T-helper 2 cell treated with Interferon-gamma antibody and Interleukin-4, amounts not matched to agents 5 μg/mL and 100 μg/mL, for 36 hours (primary cell): ENCODE measurements at places on chromosomes 4 and X.
A peak's percentile ranks its signal among the peaks of the same experiment; 100 is the strongest.

- no peak for DNase-seq
These were observed 23.0 kb downstream of the MAOA start for GRCh38 chrX:43679058-43679457.

DNA sequence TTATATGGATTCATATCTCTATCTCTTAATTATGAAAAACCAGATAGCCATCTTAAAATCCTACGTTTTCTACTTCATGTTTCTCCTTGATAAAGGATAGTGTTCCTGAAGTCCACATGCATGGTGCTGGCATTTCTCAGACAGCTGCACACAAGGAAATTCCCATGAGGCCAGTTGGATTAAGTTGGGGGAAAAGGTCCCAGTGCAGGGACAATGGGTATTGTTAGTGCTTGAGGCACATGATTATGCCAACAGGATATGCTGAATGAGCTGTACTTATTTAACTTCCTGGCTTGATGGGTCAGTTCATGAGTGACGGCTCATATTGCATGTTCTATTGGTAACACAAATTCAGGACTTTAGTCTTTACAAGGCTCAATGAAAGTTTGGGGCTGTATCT, 913.9 kb upstream of the NDST4 start:
- DNase-seq, result no peak

- DNase-seq, result no peak
These were observed 329.4 kb downstream of the PDGFC start for GRCh38 chr4:156642161-156642560.

- DNase-seq, result no peak
These were observed 150.3 kb downstream of the FGF16 start for GRCh38 chrX:77597511-77597910.

- DNase-seq, result no peak
These were observed 41.9 kb upstream of the PDHA2 start for GRCh38 chr4:95798003-95798402.

DNA sequence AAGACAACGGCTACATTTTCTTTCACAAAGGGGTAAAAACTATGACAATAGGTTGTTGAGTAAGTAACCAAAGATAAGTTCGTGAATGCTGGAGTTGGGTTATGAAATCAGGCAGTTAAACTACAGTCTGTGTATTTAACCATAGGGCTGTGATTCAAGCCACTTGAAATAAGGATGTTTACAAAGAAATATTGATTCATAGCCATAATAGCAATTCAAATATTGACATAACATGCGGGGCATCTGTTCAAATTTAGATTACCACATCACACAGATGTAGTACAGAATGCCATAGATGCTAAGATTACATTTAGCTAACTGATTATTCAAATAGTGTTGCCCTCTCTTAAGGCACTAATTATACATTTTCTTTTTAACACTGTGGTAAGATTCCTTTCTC, 364.1 kb downstream of the FSTL5 start:
- no peak for DNase-seq

DNA sequence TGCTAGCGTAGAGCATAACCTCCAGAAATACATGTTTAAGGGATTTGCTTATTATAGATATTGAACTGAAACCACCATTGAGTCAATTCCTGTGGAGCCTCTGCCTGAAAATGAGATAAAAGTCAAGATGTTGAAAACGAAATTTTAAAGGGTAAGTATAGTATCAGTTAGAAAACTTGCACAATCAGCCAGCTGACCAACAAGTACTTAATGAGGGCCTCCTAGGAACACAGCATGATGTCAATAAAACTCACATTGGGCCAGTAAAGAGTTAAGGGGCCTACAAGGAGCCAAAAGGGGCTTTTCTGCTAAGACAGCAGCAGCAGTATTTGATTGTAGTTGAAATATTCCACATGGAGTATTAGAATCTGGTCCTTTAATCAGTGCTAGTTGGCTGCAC, 314.1 kb upstream of the PPARGC1A start:
- no peak for DNase-seq

DNA sequence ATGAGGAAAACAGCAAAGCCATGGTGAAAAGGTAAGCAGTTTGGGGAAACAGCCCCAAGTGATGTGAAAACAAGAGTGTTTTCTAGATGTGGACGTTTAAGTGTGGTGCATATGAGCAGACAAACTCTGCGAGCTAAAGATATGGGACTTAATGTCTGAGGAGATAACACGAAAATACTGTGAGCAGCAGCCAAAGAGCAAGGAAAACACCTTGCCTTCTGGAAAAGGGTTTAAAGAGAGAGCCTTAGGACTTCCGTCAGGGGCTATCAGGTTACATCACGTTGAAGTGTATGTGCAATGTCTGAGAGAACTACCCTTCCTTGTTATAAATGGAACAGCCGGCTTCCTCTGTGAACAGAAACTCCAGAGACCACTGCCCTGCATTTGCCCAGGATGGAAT, 54.2 kb downstream of the LEF1 start:
- no peak for DNase-seq

DNA sequence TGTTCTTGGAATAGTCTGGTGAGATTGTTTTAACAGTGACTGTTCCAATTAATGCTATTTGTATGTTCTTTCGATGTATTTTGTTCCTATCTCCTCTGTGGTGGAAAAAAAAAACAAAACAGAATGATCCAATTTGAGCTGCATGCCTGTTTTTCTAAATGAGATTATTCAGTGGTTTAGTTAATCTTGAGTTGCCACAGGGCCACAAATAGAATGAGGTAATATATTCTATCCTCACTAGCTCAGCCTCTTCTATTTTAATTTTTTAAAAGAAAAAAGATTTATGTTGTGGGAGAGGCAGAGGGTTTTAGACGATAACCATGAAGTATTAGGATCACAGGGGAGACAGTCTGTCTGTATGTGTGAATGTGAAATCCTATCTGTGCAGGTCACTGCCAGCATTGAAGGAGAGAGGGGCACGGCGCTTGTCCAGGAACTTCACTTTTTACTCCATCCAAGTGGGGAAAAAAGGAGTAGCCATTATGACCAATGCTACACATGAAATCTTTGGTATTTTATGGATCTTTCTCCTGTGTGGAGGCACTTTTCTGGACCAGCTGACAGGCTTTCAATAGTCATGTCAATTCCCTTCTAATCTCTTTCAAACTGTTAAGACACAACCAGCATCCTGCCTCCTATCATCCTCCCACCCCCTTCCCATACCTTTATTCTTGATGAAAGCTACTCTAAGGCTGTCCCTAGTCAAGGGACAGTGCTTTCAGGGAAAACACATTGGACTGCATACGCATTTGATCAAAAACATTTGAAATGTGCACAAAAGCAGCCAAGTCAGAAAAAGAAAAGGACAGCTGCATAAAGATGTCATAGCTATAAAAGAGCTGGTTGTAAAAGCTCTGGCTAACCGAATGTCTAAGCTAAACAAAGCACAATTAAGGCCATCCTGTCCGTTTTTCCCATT, 1063.8 kb upstream of the INTU start:
- DNase-seq, result no peak

DNA sequence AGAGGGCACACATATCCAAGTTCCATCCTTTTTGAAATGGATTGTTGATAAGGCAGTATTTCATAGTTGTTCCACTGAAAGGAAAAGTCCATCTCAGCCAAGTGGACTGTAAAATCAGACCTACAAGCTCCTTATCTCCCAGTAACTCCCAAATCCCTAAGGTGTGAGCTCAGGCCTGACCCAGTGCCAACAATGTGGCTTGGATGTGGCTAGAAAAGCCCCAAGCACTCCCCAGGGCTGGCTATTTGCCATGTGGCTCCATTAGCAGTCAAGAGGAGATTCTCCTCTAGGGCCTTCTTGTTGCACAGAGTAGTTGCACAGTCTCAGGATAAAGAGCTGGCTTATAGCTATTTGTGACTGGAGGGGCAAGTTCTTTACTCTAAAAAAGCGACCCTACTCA, 25.0 kb upstream of the DGKK start:
- DNase-seq, result no peak

DNA sequence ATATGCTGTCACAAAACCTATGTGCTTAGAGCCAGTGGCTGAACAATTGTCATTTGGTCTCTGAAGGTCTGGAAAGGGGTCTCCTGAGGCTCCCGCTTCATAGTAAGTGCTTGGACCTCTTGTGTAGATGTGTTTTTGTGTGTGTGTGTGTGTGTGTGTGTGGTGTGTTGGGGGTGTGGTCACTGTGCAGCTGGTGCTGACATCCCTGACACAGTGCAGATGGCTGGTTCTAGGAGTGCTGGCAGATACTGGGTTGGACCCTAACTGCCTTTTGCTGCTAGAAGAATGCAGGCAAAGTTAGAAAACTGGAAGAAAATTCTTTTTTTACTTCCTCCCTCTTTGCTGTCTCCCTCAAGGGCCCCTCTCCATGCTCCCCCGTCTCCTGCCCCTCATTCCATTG, 1872.6 kb downstream of the ARAP2 start:
- no peak for DNase-seq

- no peak for DNase-seq
These were observed 58.7 kb upstream of the DHX15 start for GRCh38 chr4:24642981-24643547.

GRCh38 chr4:26206999-26207398, 113.8 kb upstream of the RBPJ start:
- no peak for DNase-seq

- DNase-seq, result peak; percentile 60
These were observed 210.0 kb upstream of the STK26 start for GRCh38 chrX:131812847-131813825.

- no peak for DNase-seq
These were observed 115.9 kb downstream of the NSUN7 start for GRCh38 chr4:40865696-40866095.

DNA sequence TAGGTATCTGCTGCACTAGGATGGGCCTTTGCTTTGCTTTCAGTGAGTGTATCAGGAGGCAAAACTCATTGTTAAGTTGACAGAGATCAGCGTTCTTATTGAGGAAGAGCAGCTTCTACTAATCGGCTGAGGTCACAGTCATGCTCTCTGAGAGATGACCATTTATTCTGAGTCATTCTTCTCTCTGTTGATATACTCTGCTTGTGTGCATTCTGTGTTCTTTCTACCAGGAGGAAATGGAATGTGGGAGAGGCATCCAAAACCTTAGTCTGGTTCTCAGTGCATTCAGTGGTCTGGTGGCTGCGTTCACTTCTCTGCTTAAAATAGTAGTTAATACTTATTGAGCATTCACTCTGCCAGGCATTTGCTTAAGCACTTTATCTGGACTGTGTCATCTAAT, 66.2 kb downstream of the RRAGB start:
- no peak for DNase-seq

GRCh38 chr4:4603067-4603466, 61.2 kb upstream of the STX18 start:
- DNase-seq, result no peak

DNA sequence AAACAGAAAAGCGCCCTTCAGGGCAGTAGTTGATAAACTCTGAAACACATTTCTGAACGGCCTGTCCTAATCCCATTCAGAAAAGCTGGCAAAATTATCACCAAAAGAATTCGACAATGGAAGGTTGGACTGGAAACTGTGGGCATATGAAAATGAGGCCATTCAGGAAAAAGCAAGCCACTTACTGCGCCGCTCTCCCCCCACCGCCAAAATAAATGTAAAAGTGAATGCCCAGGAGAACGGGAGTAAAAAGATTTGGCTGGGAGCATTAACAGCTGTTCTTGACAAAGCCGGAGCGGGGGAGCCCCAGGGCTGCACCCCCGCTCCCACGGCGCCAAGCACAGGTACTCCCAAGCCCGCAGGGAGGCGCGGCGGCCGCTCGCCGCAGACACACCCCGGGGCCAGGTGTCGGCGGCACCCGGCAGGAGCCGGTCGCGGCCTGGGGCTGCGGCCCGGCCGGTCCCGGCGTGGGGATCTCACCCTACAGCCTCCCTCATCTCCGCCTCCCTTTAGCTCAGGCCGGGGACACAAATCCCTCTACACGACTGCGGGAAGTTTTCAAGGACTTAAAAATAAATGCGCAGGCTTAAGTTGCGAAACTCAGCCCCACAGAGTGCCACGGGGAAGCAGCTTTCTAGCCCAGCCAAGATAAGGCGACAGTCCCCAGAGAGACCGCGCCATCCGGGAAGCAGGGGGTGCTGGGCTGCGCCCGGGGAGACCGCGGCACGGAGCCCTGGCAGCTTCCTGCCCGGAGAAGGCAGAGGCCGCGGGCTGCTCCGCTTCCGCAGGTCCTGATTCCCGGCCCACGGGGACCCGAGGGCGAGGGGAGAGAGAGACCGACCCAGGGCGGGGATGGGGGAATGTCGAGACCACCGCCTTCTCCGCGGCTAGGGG, 593 bp downstream of the SH3RF1 start:
- DNase-seq, result peak; percentile 16
